ENCODE measurements at places on chromosomes 1 and 21.

DNA sequence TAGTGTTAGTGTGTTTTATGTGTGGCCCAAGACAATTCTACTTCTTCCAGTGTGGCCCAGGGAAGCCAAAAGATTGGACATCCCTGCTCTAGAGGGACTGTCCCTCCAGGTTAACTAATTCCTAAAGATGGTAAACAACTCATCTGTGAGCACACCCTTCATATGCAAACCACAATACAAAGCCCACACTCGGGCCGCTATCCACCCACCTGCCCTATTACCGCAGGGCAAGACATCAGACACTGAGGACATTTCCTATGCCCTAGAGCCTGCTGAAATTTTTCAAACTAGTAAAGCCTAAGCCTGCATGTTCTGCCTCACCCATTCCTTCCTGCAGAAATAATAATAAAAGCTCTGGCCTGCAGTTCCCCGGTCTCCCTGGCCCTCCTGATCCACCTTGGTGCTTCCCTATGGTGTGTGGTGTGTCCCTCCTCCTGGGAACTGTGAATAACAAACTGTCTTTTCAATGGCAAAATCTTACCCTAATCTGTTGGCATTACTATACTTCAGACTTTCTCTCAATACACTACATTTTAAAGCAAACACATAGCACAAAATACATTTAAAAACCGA, 39.3 kb upstream of the NTPCR start:
- no peak for DNase-seq

DNA sequence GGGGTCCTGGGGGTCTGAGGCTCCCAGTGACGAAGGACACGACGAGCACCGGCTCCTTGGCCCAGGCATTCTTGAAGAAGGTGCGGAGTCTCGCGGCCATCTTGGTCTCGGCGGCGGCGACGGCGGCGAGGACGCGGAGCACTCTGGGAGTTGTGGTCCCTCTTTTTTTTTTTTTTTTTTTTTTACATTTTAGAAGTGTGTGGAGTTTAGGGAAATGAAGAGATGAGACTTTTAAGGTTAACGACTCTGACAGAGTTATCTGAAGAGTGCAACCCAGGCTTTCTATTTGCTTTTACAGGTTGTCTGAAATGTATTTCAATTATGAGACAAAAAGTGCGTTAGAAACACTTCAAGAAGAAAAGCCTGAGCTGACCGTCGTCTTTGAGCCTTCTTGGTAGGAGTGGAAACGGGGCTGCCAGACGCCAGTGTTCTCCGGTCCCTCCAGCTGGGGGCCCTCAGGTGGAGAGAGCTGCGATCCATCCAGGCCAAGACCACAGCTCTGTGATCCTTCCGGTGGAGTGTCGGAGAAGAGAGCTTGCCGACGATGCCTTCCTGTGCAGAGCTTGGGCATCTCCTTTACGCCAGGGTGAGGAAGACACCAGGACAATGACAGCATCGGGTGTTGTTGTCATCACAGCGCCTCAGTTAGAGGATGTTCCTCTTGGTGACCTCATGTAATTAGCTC, 9.7 kb downstream of the OR2B11 start:
- peak; percentile 31 for DNase-seq

DNA sequence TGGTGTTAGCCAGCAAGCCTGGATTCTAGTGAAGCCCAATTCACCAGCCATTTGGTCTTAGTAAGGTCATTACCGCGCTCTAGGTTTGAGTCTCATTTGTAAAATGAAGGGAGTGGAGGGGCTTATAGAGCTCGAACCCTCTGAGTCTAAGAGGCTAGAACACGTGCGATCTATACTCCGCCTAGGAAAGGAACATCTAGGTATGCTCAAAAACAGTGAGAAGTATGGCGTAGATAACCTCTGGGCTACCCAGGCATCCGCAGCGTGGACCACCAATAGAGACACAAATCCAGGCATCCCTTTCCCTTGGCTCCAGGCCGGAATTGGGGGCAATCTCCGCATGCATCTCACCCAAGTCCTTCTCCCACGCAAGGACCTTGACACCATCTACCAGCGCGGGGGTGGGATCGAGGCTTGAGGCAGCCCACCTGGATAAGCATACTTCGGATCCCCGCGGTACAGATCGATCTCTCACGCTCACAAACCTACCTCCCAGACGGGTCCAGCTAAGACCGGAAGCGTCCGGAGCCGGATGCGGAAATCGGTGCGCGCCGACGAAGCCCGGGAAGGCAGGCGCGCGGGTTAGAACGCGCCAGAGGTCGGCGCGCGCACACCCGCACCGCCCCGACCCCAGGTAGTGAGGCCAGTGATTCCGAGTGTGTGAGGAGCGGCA, at the start of gene METTL25B:
Gene METTL25B, plus strand, starts transcription at position 544 of the 673 bp plus-strand sequence. CDS start 636 bp downstream, outside the sequence.
- peak; percentile 80 for DNase-seq

DNA sequence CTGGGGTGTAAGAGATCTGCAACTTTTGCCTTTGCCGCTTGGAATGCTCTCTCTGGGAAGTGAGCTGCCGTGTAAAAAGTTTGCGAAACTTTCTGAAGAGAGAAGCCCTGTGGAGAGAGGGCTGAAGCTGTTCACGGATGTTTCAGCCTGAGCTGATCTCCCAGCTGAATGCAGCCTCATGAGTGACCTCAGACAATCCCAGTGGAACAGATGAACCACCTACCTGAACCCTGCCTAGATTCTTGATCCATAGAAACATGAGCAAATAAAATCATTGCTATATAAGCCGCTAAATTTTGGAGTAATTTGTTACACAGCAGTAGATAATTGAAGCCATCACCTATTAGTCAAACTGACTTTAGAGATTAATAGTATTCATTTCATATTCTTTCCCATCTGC, 4.4 kb upstream of the ALG6 start:
- no peak for DNase-seq

GRCh38 chr1:100325415-100326324, 26.6 kb upstream of the CDC14A start:
- no peak for DNase-seq

GRCh38 chr1:31663622-31664452, 19.2 kb upstream of the PEF1 start:
- DNase-seq = peak; percentile 44

- no peak for DNase-seq
These were observed 99.3 kb downstream of the CDC42BPA start for GRCh38 chr1:227218870-227219573.

GRCh38 chr1:101520302-101520701, 283.5 kb downstream of the S1PR1 start:
- no peak for DNase-seq

GRCh38 chr1:156245451-156246232, 2.2 kb downstream of the PAQR6 start:
- DNase-seq = peak; percentile 27

DNA sequence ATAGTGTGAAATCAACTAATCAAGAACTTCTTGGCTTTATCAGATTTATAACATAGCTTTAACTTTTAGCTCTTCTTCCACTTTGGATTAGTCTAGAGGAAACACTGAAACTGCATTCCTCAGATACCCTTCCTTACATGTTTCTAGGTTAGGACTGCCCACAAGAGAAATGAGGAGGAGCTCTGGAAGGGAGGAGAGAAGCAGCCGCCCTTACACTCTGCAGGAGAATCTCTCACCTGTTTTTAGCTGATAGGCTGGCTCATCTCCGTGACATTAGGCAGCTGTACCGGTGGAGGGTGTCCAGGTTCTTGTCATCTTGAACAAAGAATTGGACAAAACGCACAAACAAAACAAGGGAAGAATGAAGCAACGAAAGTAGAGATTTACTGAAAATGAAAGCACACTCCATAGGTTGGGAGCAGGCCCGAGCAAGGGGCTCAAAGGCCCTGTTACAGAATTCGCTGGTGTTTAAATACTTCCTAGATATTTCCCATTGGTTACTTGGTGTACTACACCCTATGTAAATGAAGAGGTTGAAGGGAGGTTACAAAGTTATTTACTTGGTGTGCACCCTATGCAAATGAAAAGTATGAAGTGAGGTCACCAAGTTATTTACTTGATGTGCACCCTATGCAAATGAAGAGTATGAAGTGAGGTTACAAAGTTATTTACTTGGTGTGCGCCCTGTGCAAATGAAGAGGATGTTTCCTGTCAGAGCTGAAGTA, 524.9 kb upstream of the CHRM3 start:
- DNase-seq = no peak
